ENCODE measurements at places on chromosomes 11 and 22. TPM values are rescaled to one million over a fixed set of nuclear protein-coding genes. Genes with fewer than 3 reads are reported as not detected.

MS4A13 gene
- not detected for total RNA-seq

THAP7 gene
- 73.6 TPM for total RNA-seq

CCDC88B gene
- 111 TPM for total RNA-seq

DHCR7 gene
- 33.9 TPM for total RNA-seq

CRYBB2 gene
- total RNA-seq = not detected

TEX54 gene
- not detected for total RNA-seq

ARRB1 gene
- 26.5 TPM for total RNA-seq

HBD gene
- not detected for total RNA-seq

INPPL1 gene
- 113 TPM for total RNA-seq

SMTNL1 gene
- not detected for total RNA-seq

OSM gene
- 26.1 TPM for total RNA-seq

DRD2 gene
- not detected for total RNA-seq

FZD4 gene
- total RNA-seq = not detected

TBX1 gene
- not detected for total RNA-seq

ZBTB16 gene
- total RNA-seq = 15.3 TPM

TMEM191B gene
- 1.8 TPM for total RNA-seq

SAA2 gene
- not detected for total RNA-seq

CDON gene
- 1.00 TPM for total RNA-seq

MGAT3 gene
- not detected for total RNA-seq

MEI1 gene
- 62.5 TPM for total RNA-seq

IFTAP gene
- 0.62 TPM for total RNA-seq

MOGAT2 gene
- total RNA-seq = not detected

MIEF1 gene
- total RNA-seq = 25.3 TPM

RIMBP3C gene
- not detected for total RNA-seq

TRIM6 gene
- total RNA-seq = not detected

H19 gene
- total RNA-seq = not detected

CSF2RB gene
- 0.14 TPM for total RNA-seq

PGAP2 gene
- total RNA-seq = 16.3 TPM

PHLDA2 gene
- total RNA-seq = 1.6 TPM

LRRN4CL gene
- not detected for total RNA-seq

APOBEC3H gene
- total RNA-seq = 1.6 TPM

P2RX6 gene
- total RNA-seq = 0.30 TPM

ACTN3 gene
- 0.17 TPM for total RNA-seq

All from CD8-positive, alpha-beta T cell (primary cell).